ENCODE measurements at places on chromosomes 7 and 10.

DNA sequence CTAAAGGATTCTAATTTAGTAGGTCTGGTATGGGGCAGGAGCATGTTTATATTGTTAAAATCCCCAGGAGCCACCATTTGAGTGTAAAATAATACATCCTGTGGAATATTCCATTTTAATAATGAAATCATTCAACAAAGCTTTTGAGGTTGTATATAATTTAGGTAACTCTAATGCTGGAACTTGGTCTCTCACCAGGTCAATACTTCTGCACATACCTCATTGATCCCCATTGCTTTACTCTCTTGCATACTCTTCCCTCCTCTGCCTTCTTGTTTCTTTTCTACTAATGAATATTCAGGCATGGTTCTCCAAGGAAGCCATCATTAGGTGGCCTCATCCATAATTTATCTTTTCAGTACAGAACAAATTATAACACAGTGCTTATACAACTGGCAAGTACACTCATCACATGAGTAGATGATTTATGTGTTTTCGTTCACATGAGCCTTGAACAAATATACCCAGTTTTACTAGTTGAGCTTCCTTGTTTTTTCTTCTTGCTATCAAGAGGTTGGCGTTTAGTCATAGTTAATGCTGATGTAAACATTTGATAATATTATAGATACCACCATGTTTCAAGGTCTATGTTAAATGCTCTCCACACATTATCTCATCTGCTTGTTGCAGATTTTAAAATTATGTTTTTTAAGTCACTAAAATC lies 7.2 kb downstream of the PALS2 start:
- no peak for DNase-seq

- no peak for DNase-seq
These were observed 114.8 kb downstream of the TEX36 start for GRCh38 chr10:125568156-125568555.

- DNase-seq, result no peak
These were observed 72.9 kb downstream of the SP8 start for GRCh38 chr7:20713792-20714191.

GRCh38 chr10:76918106-76918505 lies 719.5 kb downstream of the KCNMA1 start:
- no peak for DNase-seq

DNA sequence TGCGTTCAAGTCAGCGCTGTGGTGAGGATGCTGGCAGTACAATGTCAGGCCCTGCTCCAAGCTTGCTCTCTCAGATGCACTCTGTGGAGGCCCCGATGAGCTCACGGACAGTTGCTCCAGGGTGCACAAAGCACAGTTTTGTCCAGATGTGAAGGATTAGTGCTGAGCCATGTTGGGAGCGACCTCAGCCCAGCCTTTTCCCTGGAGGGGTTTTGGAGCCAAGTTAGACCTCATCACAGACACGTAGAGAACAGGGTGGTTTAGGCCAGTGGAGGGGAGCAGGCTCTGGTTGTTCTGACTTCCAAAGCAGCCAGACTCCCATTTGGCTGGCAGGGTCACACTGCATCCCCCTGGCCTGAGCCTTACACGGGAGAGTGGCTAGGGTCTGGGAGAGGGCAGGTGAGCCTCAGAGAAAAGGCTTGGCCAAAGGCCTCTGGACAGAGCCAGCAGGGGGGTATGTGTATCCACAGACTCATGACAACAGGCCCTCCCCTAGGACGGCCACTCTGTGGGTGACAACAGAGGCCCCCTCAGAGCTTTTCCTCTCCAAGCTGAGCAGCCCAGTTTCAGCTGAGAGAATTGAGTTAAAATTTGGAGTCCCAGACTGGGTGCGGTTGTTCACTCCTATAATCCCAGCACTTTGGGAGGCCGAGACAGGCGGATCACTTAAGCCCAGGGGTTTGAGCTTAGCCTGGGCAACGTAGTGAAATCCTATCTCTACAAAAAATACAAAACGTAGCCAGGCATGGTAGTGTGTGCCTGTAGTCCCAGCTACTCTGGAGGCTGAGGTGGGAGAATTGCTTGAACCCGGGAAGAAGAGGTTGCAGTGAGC lies 4.7 kb downstream of the PLAC9 start:
- DNase-seq, result no peak

DNA sequence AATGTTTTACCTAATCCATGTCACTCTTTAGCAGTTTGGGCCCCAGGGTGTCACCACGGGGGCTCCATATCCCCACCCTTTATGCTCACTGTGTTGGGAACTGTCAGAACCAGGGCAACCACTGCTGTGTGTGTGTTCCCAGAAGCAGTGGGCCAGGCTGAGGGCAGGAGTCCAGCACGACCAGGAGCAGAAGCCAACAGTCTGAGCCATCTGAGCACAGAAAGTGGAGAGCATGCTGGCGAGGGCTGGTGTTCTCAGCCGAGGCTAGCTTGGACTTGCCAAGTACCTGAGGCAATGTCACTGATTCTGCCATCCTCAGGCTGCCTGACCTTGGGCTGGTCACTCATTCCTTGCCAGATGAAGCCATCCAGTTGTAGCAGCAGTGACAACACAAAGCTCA lies 285.0 kb downstream of the BMPER start:
- no peak for DNase-seq

DNA sequence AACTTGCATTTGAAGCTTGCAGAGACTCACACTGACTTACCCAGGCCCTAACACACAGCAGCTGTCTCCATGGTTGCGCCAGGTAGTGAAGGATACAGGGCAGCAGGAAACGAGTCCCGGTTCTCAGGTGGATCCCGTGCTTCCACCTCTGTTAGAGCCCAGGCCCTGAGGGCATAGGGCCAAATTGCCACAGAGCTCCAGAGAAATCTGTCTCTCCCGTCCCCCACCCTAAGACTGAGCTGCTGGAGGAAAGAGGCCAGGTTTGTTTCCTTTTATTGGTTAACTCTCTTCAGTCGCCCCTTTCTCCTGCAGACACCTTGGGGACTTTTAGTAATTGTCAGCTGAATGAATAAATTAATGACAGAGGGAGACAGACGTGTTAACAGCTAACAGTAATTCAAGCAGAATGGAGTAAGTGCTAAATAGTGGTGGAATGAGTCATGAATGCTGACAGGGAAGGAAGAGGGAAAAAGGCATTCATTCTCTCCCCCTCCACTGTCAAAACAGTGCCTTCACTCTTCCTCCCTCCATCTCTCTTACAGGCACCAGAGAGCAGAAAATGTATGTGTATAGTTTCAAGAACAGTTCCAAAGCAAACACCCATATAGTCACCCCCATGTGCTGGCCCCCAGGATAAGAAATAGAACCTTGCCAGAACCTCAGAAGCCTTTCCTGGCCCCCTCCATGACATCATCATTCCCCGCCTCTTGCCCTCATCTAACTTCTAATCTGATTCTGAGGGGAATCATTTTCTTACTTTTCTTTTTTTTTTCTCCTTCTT lies 16.8 kb upstream of the DLG5 start:
- no peak for DNase-seq

DNA sequence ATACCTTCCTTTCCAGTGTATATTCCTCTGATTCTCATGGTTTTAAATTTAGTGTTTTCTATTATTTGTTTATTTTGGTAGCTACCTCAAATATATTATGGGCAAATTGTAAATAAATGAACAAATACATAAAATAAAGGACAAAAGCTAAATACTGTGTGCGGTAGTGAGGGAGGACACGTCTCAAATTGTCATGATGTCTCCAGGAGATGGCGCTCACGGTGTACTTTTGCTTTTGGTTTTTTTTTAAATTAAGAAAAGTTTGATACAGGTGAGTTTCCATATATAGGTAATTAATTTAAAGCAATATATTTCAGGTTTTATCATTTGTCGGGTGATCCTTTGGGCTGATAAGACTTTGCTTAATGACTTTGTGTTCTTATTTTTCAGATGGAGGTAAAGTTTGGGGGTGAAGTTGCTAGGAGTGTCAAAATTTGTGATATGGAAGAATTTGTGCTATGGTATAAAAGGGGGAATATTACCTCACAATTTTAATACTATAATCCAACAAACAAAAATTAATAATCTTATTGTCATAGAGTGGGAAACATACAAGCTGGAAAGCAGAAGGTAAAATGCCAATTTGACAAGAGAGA lies 68.4 kb upstream of the TMEM229A start:
- DNase-seq, result no peak

GRCh38 chr10:67969875-67970274 lies 85.4 kb downstream of the SIRT1 start:
- DNase-seq, result no peak

DNA sequence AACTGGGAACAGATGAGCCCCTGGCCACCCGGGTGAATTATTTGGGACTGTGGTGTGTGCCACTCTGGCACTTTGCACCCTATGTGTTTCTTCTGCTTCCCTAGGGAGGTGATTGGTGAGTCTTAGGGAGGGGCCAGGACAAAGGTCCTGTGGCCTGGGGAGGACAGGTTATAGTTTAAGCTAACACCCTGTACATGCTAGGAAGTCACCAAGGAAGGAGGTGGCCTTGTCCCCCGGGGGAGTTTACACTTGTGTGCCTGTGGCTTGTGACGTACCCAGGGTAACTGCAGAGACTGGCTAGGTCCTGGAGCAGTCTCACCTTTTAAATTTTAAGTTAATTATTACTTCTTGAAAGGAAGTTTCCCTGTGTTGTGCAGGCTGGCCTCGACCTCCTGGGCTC lies 196.2 kb downstream of the BAMBI start:
- no peak for DNase-seq

GRCh38 chr10:52757773-52758172 lies 14.8 kb downstream of the MBL2 start:
- DNase-seq, result no peak

GRCh38 chr10:98088186-98088971 lies 46.1 kb upstream of the R3HCC1L start:
- no peak for DNase-seq

DNA sequence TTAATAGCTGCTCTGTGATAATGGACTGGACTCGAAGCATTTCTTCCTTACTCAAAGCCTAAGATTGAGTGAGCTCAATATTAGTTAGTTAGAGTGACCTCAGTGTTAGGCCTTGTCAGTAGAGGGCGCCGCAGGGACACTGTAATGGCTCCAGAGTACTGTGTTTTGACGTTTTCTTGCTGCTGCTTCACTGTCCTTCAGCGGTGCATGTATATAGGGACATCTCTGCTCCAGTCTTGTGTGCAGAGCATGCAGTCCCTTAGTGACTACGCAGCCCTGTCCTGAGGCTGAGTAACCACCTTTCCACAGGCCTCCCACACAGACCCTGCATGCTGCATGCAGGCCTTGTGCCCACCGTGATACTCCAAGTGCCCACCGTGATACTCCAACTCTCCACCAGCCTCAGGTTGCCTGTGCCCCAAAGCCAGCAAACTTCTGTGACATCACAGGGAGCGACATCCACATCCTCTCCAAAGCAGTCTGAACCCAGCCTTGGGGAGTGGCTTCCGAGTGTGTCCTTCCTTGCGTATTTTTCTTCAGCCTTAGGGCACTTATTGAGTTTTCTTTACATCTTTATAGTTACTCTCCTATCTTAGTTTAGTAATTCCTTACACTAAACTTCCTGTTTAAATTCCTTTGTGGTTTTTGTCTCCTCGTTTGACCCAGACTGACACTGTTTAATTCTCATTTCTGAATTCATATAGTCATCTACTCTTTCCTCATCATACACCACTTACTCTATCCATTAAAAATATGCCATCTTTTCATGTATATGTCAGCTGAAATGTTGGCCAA lies 118.2 kb downstream of the JAZF1 start:
- DNase-seq, result no peak

DNA sequence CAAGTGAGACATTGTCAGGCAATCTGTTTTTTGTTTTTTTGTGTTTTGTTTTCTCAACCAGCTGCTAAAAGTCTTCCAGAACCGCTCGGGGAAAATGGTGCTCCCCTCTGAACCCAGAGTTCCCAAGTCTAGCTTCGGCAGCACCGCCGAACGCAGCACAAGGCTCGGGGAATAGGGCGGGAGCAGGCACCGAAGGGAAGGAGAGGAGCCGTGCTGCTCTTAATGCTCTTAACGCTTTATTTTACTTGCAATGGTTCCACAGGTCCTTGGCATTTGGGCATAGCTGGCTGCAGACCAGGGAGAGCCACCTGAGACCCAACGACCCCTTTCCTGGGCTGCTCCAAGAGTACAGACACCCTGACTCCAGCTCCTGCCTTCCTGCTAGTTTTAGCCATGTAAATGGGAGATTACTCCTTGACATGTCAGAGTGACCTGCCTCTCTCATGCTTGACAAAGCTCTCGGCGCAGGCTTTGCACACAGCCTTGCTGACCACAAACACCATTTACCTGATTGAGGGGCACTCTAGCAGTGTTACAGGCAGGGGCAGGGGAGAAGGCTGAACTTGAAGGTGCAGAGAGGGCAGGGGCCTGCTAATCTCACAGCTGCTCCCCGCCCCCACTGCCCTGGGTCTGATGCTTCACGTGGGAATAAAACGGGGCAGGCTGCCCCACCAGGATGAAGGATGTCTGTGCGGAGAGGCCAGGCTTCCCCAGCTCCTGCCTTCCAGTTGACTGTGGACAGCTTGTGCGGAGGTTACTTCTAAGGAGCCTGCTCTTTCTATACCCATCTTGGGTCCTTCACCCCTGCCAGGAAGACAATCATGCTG lies 58.6 kb upstream of the EFCAB10 start:
- DNase-seq, result no peak

- no peak for DNase-seq
These were observed 442.8 kb downstream of the NEBL start for GRCh38 chr10:20454331-20454730.

- no peak for DNase-seq
These were observed 123.9 kb downstream of the DNAJB6 start for GRCh38 chr7:157460721-157461120.

- no peak for DNase-seq
These were observed 111.4 kb upstream of the GLCCI1 start for GRCh38 chr7:7857143-7857583.

DNA sequence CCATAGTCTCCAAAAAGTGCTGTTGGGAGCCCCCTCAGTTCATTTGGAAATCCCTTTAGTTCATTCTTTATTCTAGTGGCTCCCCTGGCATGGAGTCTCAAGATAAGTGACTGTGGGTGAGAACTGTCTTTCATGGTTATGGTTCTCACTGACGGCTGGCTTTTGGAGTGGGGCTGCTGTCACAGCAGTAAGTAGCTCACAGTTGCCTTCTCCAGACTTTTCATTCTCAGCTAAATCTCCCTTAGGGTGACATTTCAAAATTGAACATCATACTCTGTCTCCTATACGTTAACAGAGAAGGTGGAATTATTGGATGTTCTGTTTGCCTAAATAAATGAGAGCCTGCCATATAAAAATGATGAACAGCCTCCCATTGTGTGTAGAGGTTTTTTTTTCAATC lies 58.7 kb downstream of the PLPP4 start:
- DNase-seq, result no peak

- DNase-seq, result no peak
These were observed 639 bp downstream of the DYDC2 start for GRCh38 chr10:80356989-80357850.

DNA sequence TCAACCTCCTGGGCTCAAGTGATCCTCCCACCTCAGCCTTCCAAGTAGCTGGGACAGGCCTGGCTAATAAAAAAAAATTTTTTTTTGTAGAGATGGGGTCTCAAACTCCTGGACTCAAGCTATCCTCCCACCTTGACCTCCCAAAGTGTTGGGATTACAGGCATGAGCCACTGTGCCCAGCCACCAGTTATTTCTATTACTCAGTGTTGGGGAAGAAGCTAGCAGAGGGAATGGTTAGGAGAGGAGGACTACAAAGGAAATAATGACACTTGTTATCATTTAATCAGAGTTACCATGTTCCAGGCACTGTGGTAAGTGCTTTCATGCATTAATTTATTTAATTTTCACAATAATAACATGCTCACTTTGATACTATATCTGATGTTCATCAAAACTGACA lies 17.6 kb upstream of the BTRC start:
- no peak for DNase-seq
